Stimulated activated CD8-positive, alpha-beta memory T cell treated with anti-CD3 and anti-CD28 coated beads, Interleukin-15, amount 100 ng/mL, for 4 hours (primary cell): ENCODE measurements at places on chromosomes 2 and 18.

GRCh38 chr2:25794544-25795276, 83.6 kb downstream of the ASXL2 start:
- no peak for DNase-seq

DNA sequence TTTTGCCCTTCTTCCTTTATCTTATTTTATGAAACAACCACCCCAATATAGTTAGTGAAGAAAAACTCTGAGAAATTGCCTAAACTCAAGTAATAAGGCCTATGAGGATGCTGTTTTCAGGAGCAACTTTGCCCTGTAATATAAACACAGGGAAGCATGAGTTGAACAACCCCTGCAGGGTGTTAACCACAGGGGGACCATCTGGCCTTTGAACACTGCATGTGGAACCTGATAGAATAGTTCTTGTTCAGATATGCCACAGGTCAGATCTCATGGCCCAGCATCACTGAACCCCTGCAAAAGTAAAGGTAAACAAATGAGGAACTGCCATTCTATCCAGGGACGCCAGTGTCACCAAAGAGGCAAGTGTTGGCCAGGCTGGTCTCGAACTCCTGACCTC, 82.6 kb downstream of the MAPK4 start:
- no peak for DNase-seq

DNA sequence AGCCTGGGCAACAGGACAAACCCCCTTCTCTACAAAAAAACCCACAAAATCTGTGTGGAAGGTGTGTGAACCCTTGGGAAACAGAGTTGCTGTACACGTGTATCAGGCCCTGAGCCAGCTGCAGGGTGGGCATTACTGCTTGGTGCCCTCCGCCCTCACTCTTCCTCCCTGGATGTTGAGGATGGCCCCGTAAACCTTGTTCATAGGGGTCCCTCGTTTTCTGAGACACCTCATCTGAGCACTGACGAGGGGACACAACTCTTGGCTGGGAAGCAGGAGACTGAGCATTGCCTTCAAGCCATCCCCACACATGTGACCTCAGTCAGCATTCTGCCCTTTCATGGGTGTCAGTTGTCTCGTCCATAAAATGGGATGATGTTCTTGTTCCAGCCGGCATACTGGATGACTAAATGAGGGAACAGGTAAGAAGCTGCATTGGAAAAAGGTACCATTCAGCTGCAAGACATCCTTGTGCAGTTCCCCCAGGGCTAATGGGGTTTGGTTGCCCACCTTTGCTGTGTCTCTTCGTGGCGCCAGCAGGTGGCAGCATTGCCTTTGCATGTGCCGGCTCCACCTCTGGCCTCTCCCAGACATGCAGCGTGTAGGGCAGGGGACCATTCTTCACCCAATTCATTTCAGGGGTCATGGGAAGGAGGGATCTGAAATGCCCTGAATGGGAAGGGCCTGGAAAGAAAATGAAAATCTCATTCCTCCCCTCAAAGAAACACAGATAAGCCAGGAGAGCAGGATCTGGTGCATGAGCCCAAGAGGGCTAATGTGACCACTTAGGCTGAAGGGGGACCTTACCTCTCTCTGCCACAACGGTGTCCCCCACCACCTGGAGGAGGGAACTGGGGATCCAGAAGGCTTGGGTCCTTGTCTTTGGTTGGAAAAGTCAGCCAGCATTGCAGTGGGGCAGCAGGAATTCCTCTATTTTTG, 36.4 kb upstream of the HAAO start:
- DNase-seq, result peak; percentile 34

DNA sequence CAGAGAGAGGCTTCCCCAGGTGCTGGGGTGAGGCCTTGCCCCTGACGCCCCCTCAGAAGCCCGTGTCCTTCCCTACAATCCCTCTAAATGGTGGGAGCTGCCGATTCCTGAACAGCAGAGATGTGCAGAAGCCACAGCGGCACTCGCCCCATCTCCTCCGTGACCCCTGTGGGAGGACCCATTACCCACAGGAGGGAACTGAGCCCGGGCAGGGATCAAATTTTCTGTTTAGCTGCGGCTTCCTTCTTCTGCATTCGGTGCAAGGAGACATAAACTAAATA, 181.2 kb upstream of the RAB6C start:
- no peak for DNase-seq

- DNase-seq, result no peak
These were observed 366.9 kb upstream of the SLC14A2 start for GRCh38 chr18:45248240-45248903.

DNA sequence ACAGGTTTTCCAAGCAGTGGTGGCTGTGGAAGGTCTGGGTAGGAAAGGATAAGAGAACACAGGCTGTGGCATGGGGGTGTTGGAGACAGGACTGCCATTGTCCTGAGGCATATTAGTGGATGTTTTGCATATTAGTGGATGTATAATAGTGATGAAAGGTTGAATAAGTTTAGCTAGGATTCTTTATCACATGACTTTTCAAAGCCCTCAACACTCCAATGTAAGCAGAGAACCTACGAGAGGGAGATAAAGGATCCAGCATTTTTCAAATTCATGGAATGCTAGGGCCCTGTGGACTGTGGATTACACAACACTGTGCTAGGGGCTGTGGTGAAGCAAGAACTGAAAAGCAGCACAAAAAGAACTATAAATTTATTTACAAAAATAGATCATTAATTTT, 63.2 kb downstream of the POLE4 start:
- no peak for DNase-seq

GRCh38 chr2:40405465-40405864, 46.4 kb downstream of the SLC8A1 start:
- no peak for DNase-seq

DNA sequence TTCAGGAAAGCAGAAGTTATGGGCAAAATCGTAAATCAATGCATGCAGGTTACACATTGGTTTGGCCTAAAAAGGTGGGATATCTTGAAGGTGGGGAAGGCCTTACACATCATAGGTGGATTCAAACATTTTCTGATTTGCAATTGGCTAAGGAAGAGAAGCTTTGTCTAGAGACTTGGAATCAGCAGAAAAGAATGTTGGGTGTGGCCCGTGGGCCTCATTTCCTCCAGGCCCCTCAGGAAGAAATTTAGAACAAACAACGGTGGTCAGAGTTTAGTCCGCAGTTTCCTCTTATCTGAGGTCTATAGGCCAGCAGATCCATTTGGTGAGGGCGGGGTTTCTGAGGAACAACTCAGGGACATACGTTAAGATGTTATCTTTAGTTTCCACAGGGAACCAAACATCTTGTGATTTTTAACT, 50.9 kb upstream of the AFF3 start:
- DNase-seq, result no peak

- DNase-seq, result no peak
These were observed 116.7 kb upstream of the CHST9 start for GRCh38 chr18:27301615-27302378.

DNA sequence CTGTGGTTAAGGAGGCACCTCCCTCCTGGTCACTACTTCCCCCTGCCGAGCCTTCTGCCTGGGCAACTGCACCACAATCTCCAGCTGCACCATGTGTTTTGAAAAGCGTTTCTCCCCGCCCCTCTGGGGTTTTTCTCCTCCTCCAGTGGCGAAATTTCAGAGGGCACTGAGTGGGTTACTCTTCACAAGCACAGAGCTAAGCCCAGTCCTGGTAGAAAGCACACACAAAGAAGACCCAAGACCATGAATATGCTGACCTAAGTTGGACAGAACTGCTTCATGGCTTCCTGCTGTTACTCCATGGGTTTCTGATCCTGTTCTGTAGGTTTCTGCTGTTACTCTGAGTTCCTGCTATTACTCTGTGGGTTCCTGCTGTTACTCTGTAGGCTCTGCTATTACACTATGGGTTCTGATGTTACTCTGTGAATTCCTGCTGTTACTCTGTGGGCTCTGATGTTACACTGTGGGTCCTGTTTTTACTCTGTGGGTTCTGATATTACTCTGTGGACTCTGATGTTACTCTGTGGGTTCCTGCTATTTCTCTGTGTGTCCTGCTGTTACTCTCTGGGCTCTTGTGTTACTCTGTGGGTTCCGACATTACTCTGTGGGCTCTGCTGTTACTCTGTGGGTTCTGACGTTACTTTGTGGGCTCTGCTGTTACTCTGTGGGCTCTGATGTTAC, 216.6 kb downstream of the RTP5 start:
- no peak for DNase-seq

DNA sequence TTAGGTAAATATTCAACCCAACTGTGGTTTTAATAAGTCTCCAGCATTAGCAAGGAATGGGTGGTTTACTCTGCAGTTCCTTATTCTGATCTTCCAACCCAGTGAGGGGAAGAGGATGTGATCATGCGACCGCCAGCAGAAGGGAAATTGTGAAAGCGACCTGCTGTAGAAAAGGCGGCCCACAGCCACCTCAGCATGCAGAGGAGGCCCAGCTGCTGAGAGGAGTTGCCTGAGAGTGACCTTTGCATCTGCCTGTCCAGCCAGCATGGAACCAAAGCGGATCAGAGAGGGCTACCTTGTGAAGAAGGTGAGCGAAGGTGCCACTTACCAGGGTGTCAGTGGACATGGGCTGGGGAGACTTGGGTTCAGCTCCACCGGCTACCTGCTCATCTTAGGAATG, at the start of gene PLEK:
Gene PLEK (plus strand): TSS at position 196 of the 400 bp plus-strand sequence. CDS start 70 bp downstream, at position 266.
- no peak for DNase-seq

GRCh38 chr2:20113986-20114938, 62.8 kb upstream of the LAPTM4A start:
- DNase-seq, result no peak

GRCh38 chr2:175457895-175458448, 276.5 kb upstream of the ATP5MC3 start:
- no peak for DNase-seq
